ENCODE measurements at places on chromosomes 12 and 14.

DNA sequence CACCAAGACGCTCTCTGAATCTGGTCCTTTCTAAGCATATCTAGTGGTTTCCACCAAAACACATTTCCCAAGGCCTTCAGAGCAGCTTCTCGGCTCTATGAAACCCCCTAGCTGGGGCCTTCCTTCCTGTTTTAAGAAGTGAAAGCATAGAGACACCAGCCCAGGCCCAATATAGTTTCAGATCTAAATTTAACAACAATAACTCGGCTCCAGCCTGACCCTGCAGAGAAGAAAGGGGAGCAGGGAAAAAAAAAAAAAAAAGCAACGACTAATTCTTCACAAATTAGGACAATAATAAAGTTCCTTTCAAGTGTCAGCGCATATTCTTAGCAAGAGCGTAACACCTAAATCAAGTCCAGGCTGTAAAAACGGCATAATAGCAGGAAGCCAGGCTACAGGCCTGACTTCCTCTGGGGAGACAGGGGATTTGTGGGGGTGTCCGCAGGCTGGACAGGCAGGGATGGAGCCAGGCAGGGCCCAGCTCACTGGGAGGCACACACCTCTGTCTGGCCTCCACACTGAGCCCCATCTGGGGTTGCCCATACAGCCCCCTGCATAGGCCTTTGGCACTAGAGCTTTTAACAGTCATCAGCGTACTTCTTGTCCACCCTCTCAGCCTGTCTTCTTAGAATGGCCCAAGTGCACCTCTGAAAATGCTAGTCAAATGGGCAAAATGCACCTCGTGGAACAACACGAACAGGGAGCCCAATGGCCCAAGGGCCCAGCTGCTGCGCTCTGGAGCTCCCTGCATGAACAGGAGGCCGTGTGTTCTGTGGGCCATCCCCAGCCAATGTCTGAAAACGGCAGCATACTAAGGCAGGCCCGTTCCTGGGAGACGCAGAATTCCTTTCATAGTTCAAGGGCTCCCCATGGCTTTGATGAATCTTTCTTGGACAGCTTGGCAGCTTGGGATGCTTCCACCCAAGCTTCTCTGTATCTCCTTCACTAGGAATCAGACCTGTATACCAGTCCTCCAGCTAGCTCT, 772.9 kb downstream of the MED13L start:
- DNase-seq: no peak

DNA sequence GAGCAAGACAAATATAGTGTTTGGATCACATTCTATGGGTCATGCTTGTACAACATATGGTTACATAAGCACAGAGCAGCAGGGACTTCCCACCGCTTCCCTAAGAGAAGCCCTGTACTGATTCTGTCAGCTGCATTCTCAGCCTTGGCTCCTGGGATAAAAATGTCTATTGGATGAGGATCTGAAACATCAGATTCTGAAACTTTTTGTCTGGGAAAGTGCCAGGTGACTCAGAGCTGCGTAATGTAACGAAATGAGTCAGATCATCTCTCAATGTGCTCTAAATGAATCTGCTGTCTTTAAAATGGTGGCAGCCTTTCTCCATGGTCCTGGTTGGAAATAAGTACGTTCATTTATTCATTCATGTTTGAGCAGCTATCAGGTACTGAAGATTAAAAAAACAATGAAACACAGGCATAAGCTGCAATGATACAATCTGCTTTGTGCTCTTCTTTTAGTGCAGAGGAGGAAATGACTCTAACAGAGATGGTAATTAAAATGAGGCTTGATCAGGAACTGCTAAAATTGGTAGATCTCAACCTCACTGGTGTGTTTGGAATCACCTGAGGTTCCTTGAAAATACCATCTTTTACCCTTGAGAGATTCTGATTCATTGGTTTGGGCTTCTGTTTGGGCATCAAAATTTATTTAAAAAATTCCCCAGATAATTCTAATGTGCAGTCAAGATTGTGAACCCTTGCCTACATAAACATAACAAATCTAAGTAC, 99.1 kb upstream of the NAP1L1 start:
- peak; percentile 76 for DNase-seq

- no peak for DNase-seq
These were observed 4.7 kb downstream of the CALCOCO1 start for GRCh38 chr12:53722450-53723041.

DNA sequence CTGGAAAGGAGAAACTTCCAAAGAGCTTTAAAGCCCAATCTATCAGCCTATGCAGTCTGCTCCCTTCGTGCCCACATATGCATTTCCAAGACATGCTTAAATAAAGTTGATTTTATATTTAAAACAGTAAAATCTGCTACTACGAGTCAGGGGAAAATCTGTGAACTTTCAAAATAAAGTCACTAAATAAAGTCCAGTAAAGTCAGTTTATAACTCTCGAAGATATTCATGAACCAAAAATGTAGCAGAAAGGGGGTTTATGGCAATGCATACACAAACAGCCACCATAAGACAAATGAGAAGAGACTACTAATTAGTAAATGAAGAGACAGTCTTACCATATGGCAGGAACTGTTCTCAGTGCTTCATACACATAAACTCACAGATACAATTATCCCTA, 19.7 kb downstream of the AREL1 start:
- no peak for DNase-seq

- DNase-seq: no peak
These were observed 38.9 kb upstream of the FUT8 start for GRCh38 chr14:65373671-65374039.

GRCh38 chr14:76491172-76491930, 115.4 kb downstream of the ESRRB start:
- no peak for DNase-seq

- no peak for DNase-seq
These were observed 13.5 kb downstream of the MIA2 start for GRCh38 chr14:39247256-39247655.

DNA sequence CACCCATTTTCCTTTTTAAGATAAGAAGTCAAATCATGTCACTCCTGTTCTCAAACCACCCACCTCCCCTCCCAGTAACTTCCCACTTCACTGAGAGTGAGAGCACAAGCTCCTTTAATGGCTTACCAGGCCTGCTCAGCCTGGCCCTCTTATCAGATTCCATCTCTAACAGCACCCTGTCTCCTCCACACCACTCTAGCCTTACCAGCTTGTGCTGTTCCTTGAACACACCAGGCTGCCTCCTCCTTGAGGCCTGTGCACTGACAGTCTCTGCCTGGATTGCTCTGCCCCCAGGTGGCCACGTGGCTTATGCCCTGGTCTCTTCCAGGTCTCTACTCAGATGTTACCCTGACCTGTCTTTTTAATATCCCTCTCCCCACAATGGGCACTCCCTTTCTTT, 40.1 kb upstream of the EVL start:
- peak; percentile 97 for DNase-seq

DNA sequence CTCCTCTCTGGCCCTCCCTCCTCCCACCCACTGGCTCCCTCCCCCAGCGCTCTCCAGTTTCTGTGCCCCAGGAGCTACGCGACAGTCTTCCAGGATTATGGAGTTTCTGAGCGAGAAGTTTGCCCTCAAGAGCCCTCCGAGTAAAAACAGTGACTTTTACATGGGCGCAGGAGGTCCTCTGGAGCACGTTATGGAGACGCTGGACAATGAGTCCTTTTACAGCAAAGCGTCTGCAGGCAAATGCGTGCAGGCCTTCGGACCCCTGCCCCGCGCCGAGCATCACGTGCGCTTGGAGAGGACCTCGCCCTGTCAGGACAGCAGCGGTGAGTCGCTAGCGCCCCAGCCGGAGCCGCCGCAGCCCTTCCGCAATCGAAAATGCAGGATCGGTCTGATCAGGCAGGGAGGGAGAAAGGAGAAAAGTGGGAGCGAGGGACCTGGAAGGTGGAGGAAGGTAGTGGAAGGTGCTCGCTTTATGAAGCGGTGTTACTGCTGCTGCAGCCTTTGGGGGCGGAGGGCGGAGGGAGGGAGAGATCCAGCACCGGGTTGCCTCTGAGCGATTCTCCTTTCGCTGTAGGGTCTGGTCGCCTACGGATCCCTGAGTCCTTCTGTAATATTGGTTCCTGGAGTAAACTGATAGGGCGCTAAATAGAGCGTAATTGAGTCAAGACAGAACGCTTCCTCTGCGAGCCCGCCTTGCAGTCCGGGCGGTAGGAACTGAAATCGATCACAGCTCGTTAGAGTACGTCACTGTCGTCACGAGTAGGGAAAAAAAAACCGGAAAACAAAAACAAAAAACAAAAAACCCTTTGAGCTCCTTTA, at the start of gene ALX1:
Gene ALX1, plus strand, starts transcription at position 56 of the 819 bp plus-strand sequence. Its CDS starts 42 bp downstream, at position 98.
- peak; percentile 95 for DNase-seq

GRCh38 chr12:28583701-28584261, 393.5 kb downstream of the CCDC91 start:
- peak; percentile 88 for DNase-seq

DNA sequence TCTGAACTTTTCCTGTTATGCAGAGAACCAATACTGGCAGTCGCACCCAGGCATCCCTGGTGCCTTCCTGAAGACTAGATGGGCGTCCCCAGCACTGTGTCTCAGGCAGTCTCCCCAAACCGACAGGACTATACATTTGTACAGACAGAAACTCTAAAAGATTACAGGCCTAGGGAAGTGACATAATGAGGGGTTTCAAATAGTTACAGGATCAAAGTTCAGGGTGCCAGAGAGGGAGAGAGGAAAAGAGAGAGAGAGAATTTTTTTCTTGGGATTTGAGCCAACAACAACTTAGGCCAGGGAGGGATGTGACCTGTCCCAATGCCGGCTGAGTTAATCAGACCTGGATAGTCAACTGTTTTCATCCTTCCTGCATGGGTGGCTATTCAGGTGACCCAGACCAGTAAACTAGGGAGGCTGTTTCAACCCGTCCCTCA, 9.3 kb upstream of the GMFB start:
- DNase-seq: no peak

DNA sequence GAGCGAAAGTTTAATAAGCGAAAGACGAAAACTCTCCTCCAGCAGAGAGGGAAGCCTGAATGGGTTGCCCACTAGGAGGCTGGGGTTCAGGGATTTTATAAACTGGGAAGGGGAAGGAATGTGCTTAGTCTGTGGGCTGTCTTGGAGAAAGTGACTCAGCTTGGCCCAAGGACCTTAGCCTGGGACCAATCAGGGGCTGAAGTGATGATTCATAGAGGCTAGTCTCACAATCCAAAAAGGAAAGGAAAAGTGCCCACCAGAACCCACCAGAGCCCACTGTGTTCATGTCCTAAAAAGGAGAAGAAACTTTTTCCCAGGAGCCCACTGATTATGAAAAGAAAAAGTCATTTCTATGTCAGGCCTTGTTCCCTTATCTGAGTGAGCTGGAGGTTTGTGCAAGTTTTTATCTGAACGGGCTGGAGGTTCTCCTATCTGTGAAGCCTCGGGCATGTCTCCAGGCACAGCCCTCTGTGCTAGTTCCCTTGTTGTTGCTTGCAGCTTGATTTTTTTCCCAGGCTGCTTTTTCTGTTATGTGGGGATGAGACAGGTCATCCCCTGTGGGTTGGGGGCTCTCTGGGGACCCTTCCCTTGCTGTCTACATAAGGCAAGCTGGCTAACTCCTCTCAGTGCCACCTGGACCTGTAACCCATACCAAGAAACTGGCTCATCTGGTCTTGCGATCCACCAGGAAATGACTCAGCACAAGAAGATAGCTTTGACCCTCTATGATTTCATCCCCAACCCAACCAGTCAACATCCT, 8.3 kb upstream of the GOLGA5 start:
- peak; percentile 68 for DNase-seq

GRCh38 chr12:15205341-15206010, 15.7 kb downstream of the RERG start:
- DNase-seq: no peak

DNA sequence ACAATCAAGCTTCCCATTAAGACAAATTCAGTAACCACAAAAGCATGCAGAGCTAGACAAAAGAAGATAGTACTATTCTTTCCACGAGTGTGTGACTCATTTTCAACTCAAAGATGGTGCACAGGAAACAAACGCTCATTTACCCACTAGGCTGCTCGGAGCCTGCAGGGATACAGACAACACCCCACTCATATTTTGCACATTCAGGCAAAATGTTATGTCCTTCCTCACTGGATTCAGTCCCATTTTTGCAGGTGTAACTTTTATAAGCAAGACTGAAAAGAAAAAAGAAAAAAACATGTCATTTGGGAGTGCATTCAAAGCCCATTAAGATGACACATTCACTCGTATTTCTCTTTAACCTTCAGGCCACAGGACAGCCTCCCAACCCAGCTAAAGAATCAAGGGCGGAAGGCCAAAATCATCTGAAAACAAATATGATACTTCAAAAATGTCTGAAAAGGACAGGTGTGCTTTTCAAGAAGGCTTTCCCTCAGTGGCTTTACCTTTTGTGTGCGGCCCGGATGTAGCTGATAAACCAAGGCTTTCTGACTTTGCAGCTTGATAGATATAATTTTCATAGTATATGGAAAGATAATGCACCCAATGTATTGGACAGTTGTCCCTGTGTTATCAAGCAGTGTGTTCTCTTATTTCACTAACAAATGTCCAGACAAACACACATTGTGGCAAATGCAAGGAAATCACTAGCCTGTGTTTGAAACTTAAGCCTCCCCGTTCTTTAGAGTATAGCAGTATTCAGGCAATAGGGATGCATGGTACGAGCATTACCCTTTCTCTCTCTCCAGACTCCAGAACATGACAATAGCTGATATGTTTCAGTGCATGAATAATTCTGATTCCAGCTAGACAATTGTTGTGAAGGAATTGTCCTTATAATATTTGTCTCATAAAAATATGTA, 147.8 kb upstream of the KRR1 start:
- DNase-seq: peak; percentile 71

GRCh38 chr14:37399517-37399916, 195.5 kb downstream of the FOXA1 start:
- no peak for DNase-seq

GRCh38 chr14:80653956-80654355, 287.6 kb downstream of the CEP128 start:
- no peak for DNase-seq

GRCh38 chr12:132083614-132083940, 60.5 kb downstream of the DDX51 start:
- no peak for DNase-seq

DNA sequence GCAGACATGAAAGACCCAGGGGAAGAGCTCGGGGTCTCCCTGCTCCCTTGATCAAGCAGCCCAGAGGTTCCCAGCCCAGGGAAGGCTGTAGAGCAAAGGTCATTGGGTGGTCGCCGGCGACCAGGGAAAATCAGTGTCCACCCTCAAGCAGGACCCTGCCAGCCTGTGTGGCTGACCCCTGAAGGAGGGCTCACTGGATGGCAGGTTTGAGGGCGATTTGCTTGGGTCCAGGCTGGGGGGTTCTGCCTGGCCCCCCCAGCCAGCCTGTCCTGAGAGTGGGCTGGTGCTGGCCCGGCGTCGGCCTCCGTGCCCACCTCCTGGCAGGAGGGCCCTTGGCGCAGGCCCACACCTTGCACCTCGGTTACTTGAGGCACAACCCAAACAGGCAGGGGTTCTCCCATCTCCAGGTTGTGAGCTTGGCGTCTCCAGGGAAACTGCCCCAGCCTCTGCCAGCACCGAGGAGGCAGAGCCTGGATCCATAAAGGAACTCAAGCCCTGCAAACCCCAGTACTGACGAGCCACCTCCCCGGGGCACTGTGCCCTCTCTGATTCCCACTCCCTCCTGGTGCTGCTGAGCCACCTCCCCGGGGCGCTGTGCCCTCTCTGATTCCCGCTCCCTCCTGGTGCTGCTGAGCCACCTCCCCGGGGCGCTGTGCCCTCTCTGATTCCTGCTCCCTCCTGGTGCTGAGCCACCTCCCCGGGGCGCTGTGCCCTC, 329.0 kb upstream of the SFSWAP start:
- DNase-seq: peak; percentile 51
